ENCODE measurements at places on chromosomes 1 and 21.
A peak's percentile ranks its signal among the peaks of the same experiment; 100 is the strongest.

DNA sequence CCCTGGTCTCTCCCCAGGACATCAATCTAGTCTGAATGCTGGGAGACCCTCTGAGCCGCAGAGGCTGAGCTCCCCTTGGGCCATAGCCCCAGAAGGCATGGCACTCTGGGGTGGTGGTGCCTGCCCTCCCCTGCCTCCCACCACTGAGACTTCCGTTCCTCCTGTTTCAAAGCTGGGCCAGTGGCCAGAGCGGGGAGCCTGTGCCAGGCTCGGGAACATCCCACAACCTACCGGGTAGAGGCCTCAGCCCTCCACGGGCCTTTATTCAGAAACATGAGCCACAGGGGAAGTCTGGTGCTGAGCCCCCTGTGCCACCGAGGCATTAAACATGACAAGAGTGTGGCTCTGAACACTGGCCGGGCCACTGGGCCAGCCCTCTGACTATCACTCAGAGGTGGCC, 8.1 kb downstream of the CCDC24 start:
- no peak for DNase-seq

- DNase-seq = no peak
Measured at GRCh38 chr1:155062151-155062686, 1.3 kb upstream of the EFNA4 start.

DNA sequence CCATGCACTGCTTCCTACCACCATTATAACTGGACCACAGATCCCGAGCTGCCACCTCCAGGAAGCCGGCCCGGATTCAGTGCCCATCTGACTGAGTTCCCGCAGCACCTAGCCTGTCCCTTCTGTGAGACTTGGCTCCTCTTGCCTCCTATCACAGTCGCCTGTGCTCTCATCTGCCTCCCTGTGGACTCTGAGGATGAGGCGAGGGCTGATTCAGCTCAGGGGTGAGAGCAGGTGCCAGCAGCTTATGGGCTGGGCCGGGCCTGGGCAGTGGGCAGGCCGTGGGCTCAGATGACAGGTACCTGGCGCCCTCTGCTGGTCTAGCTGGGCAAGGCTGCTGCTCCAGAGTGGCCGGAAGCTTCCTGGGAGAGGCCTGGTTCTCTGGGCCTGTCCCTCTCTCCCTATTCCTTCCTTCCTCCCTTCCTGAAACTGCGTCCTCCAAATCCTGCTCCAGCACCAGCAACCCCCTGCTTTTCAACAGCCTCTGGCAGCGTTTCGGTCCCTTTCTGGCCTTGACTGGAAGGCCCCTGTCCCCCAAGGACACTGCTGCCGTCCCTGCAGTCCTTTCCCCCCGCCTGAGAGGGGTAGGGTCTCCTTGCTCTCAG, 17.3 kb upstream of the PCSK9 start:
- peak; percentile 83 for DNase-seq

- no peak for DNase-seq
Measured at GRCh38 chr1:65568285-65568684, 147.8 kb downstream of the LEPR start.

DNA sequence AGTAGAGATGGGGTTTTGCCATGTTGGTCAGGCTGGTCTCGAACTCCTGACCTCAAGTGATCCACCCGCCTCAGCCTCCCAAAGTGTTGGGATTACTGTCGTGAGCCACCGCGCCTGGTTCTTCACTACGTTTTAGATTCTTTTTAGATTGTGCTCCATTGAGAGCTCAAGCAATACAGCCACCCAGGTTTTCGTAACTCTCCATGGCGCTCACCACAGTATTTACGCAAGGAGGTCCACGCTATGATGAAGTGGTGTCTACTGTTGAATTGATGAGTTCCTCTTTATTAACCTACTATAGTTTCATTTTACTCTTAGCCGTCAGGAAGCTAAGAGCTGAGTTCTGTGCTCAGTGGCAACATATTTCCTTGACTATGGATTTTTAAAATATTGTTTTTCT, 1.8 kb upstream of the KIF1B start:
- DNase-seq = no peak

- DNase-seq = no peak
Measured at GRCh38 chr1:85611425-85611824, 30.9 kb downstream of the CCN1 start.
